ENCODE measurements at places on chromosomes 12 and 14. TPM values are rescaled to one million over a fixed set of nuclear protein-coding genes. Genes with fewer than 3 reads are reported as not detected.

RHEBL1 gene
- total RNA-seq, result 13.2 TPM

MFAP5 gene
- total RNA-seq, result not detected

LAG3 gene
- 0.12 TPM for total RNA-seq

NTF3 gene
- total RNA-seq, result 8.6 TPM

HAL gene
- total RNA-seq, result not detected

C12orf42 gene
- not detected for total RNA-seq

GALNT9 gene
- total RNA-seq, result not detected

RPGRIP1 gene
- 0.12 TPM for total RNA-seq
